ENCODE measurements at places on chromosomes 2 and 18. TPM values are rescaled to one million over a fixed set of nuclear protein-coding genes. Genes with fewer than 3 reads are reported as not detected.

The RBM44 gene
- total RNA-seq, result 5.0 TPM

- no peaks in the 10 kb centered on the region for H3K4me1 ChIP-seq
- no peaks in the 10 kb centered on the region for H3K27me3 ChIP-seq
- H3K36me3 ChIP-seq, result no peaks in the 10 kb centered on the region
- no peak overlapping the region for H3K27ac ChIP-seq
- DNase-seq, result no peak
- H3K4me3 ChIP-seq, result no peak overlapping the region
Observed at GRCh38 chr2:111973701-111974100, 75.3 kb downstream of the MERTK start.

The ADD2 gene
- total RNA-seq, result 0.40 TPM

GRCh38 chr18:38759457-38759856, 1193.9 kb upstream of the CELF4 start:
- no peak for DNase-seq
- H3K27ac ChIP-seq, result no peak overlapping the region
- H3K27me3 ChIP-seq, result no peaks in the 10 kb centered on the region

The REG1B gene
- not detected for total RNA-seq

The NCKAP5 gene
- total RNA-seq, result 0.12 TPM

The TCF23 gene
- not detected for total RNA-seq

- DNase-seq, result no peak
- H3K4me1 ChIP-seq, result no peaks in the 10 kb centered on the region
- H3K27me3 ChIP-seq, result no peaks in the 10 kb centered on the region
- no peak overlapping the region for H3K4me3 ChIP-seq
- H3K36me3 ChIP-seq, result no peaks in the 10 kb centered on the region
Observed at GRCh38 chr18:47120428-47120827, 29.9 kb downstream of the HDHD2 start.
